HT1080 (cell line): ENCODE measurements at places on chromosomes 5 and 9.

- DNase-seq = peak; percentile 99
These were observed at the start of gene GM2A for GRCh38 chr5:151252762-151253604. GM2A (plus strand) TSS chr5:151253185; CDS start chr5:151253217, 32 bp downstream.

DNA sequence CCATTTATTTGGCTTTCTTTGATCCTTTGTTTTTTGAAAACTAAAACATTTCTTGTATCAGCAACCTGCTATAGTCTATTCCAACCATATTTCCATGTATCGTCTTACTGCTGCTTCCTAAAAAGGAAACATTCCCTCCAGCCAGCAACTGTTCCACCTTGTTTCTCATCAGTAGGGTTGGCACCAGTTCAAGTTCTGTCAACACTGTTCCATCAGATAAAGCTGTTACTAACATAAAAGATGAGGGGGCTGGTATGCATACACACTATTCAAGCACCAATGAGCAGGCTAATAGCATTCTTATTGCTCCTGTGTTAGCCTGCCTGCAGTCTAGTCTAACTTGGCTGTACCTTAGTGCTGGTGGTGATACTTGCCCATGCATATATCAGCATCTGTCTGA, 178.3 kb downstream of the CWC27 start:
- DNase-seq = no peak

DNA sequence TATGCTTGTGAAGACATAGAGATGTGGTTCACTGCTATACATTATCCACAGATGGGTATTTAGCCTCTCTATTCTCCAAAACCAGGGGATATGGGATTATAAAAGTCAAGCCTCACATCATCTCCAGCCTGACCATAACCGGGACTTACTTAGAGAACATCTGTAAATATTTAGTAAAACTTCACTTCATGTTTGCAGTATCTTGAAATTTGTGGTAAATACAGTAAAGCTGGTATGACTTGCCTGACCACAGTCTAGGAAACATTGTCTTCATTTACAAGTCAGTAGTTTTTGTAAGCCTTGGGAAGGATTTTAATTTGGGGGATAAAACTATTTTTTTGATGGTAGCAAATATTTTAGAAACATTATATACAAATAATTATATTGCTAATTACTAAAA, 64.2 kb downstream of the MAST4 start:
- DNase-seq = no peak

GRCh38 chr9:129145841-129146292, 32.2 kb downstream of the IER5L start:
- DNase-seq = peak; percentile 24

DNA sequence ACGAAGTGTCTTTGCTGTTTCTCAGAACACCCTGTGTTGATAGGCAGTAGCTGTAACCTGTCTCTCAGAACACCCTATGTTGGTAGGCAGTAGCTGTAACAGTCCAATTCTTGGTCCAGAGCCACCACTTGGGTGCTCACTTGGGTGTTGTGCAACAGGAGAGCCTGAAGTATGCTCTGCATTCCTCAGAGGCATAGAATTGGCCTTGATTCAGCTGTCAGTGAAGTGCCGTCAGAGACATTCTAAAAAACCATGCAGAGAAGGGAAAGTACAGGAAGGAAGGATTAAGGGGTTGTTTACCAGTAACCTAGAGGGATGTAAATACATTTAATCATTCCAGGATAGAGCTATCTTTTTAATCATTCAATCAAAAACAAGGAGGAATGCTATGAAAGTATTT, 231.2 kb downstream of the ARRDC3 start:
- peak; percentile 55 for DNase-seq

DNA sequence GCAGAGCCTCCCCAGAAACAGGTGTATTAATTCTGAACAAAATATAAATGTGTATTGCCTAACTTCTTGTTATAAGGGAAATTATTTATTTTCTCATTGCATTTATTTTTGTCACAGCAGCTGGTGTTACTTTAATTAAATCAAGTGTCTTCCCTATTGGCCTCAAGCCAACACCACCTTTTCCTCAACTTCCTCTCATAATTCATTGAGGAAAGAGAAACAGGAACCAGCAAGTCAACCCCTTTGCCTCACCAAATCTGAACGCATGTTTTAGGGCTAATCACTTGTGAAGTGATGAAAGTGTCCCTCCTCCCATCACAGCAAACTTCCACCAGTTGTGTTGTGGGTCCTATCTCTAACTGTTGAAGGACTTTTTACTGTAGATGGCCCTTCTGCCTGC, 73.1 kb downstream of the DIRAS2 start:
- DNase-seq = no peak

DNA sequence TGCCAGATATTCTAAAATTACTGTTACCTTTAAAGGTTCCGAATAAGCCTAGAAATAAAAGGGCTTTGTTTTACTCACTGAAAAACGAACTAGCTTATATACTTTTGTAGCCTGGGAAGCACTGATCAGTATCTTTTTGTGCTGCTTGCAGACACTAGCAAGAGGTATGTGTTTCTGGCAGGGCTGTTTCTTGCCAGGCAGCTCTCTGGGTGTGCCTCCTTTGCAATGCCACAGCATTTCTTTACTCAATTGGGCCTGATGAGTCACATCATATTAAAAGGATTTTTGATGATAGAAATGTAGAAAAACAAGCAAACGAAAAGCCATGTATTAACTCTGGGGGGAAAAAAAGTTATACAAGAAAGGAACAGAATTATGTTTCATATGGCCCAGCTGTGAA, 35.6 kb downstream of the CD180 start:
- DNase-seq = peak; percentile 70

GRCh38 chr5:89005990-89006389, 123.0 kb upstream of the MEF2C start:
- DNase-seq = no peak

GRCh38 chr9:83182071-83182470, 119.1 kb upstream of the RASEF start:
- no peak for DNase-seq

DNA sequence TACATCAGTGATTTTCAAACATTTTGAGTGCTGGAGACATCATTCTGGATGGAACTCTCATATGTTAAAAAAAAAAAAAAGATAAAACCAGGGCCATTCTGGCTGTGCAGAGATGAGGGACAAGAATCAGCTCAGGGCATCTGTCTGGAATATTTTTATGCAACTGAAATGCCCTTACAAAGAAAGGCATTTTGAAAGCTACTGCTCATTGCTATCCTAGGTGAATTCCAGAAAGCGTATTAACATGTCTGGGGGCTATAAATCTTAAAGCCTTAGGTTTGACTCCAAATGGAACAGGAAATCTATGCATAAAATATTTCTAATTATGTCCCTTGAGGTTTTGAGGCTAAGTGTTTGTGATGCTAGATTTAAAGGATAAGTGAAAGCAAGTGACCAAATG, 14.9 kb upstream of the PCSK1 start:
- no peak for DNase-seq

GRCh38 chr5:93385655-93386054, 195.4 kb downstream of the NR2F1-AS1 start:
- DNase-seq = no peak

GRCh38 chr5:109946610-109947009, 256.9 kb downstream of the MAN2A1 start:
- no peak for DNase-seq

DNA sequence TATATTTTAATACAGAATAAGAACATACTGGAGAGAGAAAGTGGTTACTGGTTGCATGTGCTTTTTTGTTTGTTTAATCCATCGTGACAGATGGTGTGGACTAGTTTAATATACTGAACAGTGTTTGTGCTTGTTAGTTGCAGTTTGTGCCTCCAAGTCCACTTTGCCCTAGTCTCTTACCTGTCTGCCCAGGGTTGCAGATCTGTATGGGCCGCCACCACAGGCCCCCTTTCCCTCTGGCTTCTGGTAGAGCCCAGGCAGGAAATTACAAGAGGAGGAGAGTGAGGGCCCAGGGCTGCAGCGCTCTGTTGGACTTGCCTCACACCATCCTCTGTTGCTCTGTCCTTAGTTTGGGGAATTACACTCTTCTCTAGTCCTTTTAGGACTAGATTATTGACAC, 166.4 kb downstream of the KDM4C start:
- no peak for DNase-seq

DNA sequence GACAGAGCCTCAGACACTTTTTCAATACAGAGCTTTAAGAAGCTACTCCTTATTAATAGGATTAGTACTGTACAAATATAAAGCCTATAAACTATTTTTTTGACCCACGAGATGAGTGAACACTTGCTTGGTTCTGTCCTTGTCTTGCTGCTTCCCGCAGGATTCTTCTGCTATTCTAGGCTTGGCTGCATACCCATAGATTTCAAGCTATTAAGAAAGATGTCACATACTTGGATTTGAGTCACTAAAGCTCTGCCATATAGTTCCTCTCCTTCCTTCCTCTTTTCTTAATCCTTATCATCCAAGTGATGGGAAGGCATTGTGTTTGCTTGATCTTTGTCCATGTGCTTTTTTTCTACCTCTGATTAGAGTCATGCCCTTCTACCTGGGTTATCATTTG, 361.2 kb upstream of the TRPC7 start:
- no peak for DNase-seq

DNA sequence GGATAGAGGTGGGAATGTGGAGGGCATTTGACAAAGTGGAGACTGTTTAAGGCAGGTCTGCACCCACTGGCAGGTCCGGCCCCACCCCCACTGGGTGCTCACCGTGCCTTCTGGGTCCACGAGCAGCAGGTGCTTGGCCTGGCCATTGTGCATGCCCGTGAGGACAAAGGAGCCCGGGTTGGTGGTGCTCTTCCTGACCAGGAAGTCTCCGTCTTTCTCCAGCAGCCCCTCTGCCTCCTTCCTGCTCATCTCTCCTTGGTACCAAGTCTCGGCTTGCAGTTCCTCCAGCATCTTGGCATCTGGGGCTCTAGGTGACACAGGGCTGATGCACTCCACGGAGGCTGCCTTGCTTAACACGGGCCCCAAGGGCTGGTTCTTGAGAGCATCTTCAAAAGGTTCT, 46.6 kb downstream of the S1PR3 start:
- no peak for DNase-seq

DNA sequence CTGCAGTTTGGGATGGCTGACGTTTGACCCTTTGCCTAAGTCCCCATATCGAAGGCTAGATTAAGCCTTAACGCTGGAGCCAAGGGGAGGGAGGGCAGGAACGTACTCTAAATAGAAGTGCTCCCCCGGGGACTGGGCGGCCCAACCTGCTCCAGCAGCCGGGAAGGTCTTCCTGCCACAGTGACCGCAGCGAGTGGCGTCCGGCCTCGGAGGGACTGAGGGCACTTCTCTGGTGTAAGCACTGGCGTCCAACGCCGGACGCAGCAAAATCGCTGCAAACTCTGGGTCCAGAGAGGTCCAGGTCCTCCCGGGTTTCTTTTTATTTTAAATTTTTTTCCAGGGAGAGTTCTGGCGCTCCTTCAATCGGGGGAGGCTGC, 505 bp upstream of the ACER2 start:
- DNase-seq = no peak

GRCh38 chr9:2424619-2425033, 197.0 kb upstream of the VLDLR start:
- no peak for DNase-seq

GRCh38 chr9:34576597-34577399, 12.7 kb downstream of the CNTFR start:
- DNase-seq = no peak

GRCh38 chr9:97425336-97425972, 13.6 kb downstream of the TDRD7 start:
- DNase-seq = no peak

DNA sequence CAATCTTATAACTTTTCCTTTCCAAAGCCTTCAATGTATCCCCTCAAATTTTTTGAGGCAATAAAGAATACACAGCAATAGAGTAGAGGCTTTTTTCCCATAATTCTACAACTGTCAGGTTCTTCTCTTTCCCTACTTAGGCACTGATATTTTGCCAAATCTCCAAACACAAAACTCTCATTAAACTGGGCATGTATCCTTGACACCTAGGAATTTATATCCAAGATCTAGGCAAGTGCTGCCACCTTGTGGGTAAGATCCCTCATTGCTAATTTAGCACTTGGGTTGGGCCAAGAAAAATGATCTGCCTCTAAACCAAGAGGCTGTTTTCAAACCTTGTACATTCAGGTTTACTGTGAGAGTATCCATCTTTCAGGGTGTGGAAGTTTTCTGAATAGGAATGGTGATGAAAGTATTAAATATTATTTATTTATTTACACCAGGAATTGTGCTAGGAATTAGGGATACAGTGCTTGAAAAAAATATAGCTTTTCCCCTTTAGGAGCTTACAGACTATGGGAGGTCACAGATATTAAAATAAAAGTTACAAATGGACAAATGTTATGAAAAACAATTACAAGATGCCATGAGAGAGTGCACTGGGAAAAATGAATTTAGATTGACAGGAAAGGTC, 17.6 kb downstream of the TSTD2 start:
- DNase-seq = peak; percentile 44

GRCh38 chr5:150989695-150990094, 30.7 kb upstream of the GPX3 start:
- no peak for DNase-seq

GRCh38 chr5:141811287-141812155, 66.7 kb downstream of the PCDH1 start:
- no peak for DNase-seq

- no peak for DNase-seq
These were observed 116.5 kb upstream of the DAPK1 start for GRCh38 chr9:87381050-87381711.

- DNase-seq = no peak
These were observed 264.0 kb downstream of the FAM114A2 start for GRCh38 chr5:153774686-153775085.

DNA sequence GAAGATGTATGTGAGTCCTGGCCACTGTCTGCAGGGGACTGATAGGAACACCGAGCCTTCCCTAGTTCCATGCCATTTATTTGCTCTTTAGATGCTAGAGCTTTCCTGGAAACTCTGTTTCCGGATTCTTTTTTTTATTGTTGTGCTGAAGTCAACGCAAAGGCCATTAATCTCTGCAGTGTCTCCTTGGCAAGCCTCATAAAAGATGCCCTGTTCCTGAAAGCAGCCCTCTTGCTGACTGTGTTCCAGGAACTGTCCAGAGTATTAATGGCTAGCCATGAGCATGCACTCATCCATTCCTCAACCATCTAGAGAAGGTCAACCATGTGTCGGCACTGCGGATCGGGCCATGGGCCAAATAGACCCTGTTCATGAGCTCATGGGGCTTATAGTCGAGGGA, 42.9 kb upstream of the SMAD5 start:
- no peak for DNase-seq

- DNase-seq = peak; percentile 54
These were observed 40.8 kb upstream of the GNPDA1 start for GRCh38 chr5:142053426-142054151.

GRCh38 chr9:34628656-34629490, at the start of gene ARID3C:
ARID3C (minus strand) TSS chr9:34629066; CDS start chr9:34628014, 1,052 bp downstream.
- no peak for DNase-seq

- peak; percentile 72 for DNase-seq
These were observed 15.1 kb upstream of the LCP2 start for GRCh38 chr5:170312666-170313065.

GRCh38 chr5:177482359-177482795, 8.9 kb upstream of the DBN1 start:
- no peak for DNase-seq

DNA sequence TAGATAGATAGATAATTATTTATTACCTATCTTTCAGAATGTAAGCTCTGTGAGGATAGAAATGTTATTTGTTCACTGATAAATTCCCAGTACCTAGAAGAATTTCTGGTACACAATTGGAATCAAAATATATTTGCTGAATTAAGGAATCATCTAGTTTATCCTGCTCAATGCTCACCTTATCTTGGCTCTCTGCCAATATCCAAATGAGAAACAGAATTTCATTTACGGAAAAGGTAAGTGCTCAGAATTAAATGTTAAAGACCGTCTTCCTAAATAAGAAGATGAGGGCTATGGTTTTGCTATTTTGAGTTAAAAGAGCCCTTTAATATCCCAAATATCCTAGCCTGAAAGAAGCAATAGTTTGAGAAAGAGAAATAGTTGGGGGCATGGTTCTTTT, 232.1 kb upstream of the PDE4D start:
- no peak for DNase-seq

GRCh38 chr9:121455527-121456239, 44.0 kb downstream of the GGTA1 start:
- peak; percentile 17 for DNase-seq
